ENCODE measurements at places on chromosomes 13 and 19.

DNA sequence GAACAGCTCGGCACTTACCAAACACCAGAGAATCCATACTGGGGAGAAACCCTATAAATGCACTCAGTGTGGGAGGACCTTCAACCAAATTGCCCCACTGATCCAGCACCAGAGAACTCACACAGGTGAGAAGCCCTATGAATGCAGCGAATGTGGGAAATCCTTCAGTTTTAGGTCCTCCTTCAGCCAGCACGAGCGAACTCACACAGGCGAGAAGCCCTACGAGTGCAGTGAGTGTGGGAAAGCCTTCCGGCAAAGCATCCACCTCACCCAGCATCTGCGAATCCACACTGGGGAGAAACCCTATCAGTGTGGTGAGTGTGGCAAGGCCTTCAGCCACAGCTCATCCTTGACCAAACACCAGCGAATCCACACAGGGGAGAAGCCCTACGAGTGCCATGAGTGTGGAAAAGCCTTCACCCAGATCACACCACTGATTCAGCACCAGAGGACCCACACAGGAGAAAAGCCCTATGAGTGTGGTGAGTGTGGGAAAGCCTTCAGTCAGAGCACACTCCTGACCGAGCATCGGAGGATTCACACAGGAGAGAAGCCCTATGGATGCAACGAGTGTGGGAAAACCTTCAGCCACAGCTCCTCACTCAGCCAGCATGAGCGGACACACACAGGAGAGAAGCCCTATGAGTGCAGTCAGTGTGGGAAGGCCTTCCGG, 8.3 kb downstream of the ZNF135 start:
- DNase-seq, result no peak

DNA sequence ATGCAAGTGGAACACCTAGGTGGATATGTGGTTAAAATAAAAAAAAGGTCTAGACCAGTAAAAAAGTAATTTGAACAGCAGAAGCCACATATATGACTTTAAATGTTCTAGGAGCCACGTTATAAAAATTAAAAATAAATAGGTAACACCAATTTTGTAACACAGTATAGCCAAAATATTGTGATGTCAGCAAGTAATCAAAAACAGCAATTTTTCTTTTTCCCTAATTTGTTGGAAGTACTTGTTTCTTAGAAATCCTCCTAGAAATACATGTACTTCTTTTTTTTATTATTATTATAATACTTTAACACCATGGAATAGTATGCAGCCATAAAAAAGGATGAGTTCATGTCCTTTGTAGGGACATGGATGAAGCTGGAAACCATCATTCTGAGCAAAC, 25.7 kb upstream of the C1QTNF9B start:
- no peak for DNase-seq

DNA sequence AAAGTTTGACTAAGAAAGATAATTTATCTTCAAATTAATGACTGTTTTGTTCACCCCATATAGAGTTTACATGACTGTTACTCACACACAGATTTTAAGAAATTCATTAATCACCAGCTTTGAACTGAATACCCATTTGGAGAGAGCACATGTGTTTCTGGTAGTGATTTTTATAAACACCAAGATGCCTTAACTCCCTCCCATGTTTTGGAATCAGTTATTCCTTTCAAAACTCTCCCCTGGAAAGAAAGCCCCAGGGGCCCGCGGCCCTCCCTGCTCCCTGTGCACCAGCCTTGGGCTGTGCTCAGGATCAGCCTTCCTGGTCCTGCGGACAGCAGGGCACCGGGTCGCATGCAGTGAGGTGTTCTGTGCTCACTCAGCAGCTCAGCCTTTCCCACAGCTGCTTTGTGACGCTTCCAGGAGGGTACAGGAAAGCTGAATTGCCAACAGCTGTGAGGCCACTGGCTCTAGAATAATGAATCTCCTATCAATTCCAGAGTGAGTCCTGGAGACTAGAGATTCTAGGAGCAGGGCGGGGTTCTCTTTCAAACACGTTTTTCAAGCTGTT, 483.2 kb downstream of the EFNB2 start:
- no peak for DNase-seq

GRCh38 chr13:29883941-29884518, 33.6 kb upstream of the UBL3 start:
- DNase-seq, result no peak

DNA sequence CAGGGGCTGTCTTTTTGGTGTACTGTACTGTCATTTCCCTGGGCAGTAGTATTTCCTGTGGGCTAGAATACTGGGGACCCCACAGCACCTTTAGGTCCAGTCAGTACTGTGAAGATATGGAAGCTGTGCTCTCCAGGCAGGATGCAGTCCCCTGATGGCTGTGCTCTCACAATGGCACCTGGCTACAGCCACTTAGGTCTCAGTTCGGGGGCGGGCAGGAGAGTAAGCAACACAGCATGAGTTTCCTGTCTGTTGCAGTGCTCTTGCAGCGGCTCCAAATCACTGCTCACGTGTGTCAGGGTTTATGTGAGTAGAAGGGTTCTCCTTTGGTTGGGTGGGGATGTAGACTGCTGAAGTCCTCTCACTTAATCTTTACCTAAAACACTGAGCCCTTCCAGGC, 810.4 kb downstream of the DACH1 start:
- DNase-seq, result no peak

GRCh38 chr13:30753030-30753616, 17.8 kb downstream of the ALOX5AP start:
- DNase-seq, result peak; percentile 99

DNA sequence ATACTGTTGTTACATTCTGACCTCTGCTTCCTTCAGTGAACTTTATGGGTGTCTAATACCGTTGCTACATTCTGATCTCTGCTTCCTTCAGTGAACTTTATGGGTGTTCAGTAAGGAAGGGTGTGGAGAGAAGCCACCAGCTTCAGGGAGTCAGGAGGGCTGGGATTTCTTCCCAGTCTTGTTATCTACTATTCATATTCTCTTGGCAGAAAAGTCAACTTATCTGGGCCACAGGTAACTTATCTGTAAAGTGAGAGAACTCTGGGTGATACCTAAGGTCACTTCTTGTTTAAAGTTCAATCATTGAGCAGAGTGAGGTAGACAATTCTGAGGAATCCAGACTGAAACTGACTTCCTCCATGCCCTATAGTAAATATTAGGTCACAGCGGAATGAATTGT, 71.2 kb upstream of the STK24 start:
- DNase-seq, result no peak

DNA sequence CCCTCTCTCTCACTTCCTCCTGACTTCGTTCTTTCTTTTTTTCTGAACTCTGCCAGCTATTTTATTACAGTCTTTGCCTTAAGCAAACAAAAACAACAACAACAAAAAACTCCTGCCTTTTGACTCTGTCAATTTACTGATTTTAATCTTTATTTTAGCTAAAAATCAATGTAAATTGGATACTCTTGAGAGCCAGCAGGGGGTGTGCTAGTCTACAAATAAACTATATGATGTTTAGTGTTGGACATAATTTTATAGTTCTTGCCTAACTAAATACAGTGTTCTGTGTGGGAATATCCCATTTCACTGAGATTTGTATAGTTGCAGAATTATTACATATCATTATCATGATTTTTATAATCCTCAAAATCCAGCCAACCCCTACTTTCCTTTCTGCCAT, 1199.9 kb upstream of the SPRY2 start:
- peak; percentile 7 for DNase-seq

DNA sequence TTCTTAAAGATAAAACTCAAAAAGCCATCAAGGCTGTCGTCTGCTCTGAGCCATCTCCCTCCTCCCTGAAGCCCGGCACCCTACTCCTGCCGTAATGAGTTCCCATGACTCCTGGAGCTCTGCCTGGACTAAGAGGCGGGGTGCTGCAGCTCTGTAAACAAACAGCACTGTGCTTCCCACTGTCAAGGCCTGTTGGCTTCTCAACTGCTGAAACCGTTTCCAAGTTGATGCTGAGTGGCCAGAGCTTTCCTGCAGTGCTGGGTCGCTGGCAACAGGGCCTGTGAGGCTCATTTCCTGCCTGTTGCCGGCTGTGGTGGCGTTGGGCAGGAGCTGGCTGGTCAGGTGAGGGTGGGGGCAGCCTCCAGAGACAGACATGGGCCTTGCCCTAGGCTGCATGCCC, 26.7 kb upstream of the ISYNA1 start:
- no peak for DNase-seq

DNA sequence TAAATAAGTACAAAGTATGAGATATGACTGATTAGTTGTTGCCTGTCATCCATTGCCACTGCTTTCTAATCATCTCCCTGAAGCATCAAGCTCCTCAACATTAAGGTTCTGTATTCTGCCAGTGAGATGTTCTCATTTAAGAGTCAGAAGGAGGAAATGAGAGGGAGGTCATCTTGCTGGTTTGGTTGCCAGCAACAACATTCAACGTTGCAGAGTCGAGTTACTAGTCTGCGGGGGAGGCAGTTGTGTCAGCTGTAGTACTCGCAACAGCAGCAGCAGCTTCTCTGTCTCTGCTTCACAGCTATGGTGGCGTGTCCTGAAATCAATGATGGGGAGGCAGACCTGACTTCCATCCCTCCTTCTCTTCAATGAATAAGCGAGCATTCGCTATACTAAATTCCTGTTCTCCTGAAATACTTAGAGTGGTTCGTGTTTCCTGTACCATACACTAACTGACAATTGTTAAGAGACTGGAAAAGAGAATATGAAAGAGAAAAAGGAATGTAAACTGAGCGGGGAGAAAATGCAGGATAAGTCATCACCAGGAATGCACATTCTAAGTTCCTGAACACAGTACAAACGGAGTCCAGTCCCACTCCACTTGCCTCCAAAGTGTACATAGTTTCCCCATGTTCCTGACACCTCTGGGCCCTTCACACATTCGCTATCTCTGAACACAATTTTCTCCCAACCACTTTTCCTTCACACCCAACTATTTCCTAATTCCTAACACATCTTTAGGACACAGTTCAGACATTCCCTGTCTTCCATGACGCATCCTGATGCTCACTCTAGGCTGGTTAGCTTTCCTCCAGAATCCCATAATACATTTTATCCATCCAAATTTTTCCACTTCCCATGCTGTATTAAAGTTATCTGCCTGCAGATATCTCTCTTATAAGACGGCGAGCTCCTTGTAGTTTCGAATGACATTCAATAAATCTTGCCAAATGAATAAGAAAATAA, 263.0 kb downstream of the KLF12 start:
- DNase-seq, result no peak

- no peak for DNase-seq
Measured at GRCh38 chr13:42484386-42484785, 89.6 kb upstream of the TNFSF11 start.

DNA sequence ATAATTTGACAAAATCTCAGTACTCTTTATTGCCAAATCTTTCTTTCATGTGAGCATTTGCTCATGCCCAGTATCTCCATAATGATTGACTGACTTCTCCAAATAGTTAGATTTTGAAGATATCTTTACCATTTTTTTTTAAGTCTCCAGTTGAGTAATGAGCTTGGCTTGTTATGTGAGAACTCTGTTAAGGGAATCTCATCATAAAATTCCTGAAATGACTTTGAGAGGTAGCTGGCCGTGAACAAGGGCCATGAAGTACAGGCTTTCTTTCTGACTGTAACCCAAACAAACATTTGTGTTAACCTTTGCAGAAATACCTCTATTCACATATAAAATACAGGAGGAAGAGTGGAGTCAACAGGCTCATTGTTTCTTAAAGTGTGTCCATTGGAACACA, 449.7 kb downstream of the IRS2 start:
- no peak for DNase-seq
